ENCODE measurements at places on chromosomes 2 and 18. TPM values are rescaled to one million over a fixed set of nuclear protein-coding genes. Genes with fewer than 3 reads are reported as not detected.

The LTBP1 gene
- 0.44 TPM for total RNA-seq

The STAT4 gene
- total RNA-seq = 119 TPM

The KCNIP3 gene
- not detected for total RNA-seq

The FAM210A gene
- total RNA-seq = 10.2 TPM

The POMC gene
- 3.1 TPM for total RNA-seq

The ALPI gene
- total RNA-seq = not detected

The C2orf81 gene
- 5.3 TPM for total RNA-seq

The ZNF804A gene
- not detected for total RNA-seq

The ALS2 gene
- 10.5 TPM for total RNA-seq
